NCI-H2029 (cell line): ENCODE measurements at places on chromosomes 2 and 18.

DNA sequence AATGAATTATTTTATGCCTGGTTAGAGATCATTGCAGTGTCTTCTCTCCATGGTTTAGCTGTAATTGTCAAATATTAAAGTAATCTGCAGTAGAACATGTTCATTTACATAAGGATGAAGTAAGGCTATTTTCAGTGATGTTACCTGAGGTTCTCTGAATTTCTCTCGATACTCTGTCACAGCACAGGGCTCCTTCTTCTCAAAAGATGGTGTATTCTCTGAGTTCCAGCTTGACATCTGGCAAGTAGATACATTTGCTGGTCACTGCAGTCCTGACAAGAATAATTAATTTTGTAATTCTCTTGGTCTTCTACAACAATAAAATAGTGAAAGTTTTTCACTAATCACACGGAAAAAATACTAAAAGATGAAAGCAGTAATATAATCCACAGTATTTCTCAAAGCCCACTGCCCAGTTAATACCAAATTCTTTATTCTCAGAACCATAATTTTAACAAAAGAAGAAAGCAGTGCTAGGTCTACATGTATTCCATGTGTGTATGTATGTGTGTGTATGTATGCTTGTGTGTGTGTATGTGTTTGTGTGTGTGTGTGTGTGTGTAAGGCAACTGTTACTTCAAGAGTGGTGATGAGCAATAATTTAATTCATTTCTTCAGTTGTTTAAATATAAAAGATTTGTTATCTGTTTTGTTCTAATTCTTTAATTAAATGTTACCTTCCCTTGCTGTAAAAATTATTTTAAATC, 1165.5 kb upstream of the SLC39A10 start:
- no peak for DNase-seq

DNA sequence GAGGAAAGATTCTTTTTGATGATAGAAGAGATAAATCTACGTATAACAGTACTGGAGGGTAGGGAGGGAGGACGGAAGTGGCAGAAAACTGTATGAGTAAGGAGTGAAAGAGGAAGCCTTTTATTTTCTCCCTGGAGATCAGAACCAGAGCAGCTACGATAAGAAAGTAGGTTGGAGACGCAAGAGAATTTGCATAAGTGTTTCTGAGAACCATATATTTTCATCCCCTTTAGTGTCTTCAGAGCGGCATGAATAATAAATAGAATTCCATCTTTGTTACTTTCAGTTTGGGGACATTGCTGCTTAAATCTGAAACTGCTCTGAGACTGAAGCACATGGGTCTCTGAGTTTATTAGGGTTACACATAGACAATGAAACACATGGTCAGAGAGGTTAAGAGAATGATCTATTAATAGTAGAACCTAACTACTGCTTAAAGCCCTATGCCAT, 230.2 kb upstream of the TNP1 start:
- DNase-seq: no peak

GRCh38 chr2:130726614-130727180, 2.2 kb upstream of the GPR148 start:
- DNase-seq: no peak

DNA sequence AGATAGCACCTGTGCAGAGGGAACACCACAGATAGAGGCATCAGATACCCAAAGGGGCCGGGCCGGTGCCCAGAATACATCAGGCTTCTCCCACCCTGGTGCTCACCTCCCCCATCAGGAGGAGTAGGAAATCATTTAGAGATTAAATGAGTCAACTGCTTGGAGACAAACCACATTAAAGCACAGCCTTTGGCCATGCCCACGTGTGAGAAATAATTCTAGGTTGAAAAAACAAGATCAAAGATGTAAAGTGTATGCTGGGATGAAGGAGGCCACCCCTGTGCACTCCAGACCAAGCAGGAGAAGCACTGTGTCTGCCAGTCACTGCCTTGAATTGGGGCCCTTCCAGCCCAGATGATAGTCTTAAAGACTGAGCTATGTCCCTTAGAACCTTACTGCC, 152.8 kb upstream of the ACAA2 start:
- no peak for DNase-seq
